ENCODE measurements at places on chromosomes 1 and 21.

DNA sequence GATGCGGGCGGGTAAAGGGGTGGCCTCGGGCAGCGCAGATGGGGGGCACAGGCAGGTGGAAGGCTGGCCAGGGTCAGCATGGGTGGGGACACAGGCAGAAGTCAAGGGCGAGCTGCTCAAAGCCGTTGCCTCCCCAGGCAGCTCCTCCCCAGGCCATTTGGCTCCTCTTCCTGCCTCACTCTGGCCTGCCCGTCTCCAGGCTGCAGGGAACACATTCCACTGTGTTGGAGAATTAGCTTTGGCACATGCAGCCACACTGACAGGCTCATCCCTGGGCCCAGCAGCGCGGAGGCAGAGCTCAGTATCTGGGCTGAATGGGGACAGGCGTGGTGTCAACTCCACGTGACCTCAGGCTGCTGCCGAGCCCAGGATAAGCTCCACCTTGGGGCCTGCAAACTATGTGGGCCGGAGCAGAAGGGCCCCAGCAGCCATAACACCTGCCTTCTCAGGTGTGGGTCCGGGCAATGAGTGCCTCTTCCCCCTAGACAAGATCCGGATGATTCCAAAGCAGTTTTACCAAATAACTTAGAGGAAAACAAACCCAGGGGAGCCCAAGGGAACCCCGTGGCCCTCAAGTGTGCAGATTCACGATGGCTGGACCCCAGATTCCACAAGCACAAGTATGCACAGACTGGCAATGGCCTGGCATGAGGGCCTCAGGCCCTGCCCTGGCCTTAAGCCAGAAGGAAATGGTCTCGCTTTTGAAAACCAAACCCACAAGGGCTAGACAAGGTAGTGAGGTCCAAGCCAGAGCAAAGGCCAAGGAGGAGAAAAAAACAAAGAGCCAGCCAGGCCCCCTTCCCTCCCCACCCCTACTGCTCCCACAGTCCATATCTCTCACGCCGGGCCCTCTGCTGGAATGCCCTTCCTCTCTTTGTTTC, 40.2 kb downstream of the HSPG2 start:
- no peak for DNase-seq

GRCh38 chr1:229893762-229894444, 173.1 kb upstream of the GALNT2 start:
- DNase-seq, result peak; percentile 94

DNA sequence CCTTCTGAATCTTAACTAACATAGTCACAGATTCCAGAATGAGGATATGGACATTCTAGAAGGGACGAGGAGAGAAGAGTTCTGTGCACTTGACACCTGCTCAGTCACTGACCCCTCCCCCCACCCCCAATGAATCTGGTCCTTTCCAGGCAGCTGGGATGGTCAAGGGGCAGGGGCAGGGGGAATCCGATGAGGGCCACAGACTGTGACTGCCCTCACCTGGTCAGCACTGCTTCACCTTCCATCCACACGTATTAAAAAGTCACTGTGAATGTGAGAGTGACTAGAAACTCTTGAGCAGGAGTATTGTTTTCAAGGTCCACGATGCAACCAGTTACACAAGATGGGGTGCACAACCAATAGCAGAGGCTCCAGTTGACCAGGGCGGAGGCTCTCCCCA, 9.5 kb upstream of the PRAMEF12 start:
- no peak for DNase-seq

DNA sequence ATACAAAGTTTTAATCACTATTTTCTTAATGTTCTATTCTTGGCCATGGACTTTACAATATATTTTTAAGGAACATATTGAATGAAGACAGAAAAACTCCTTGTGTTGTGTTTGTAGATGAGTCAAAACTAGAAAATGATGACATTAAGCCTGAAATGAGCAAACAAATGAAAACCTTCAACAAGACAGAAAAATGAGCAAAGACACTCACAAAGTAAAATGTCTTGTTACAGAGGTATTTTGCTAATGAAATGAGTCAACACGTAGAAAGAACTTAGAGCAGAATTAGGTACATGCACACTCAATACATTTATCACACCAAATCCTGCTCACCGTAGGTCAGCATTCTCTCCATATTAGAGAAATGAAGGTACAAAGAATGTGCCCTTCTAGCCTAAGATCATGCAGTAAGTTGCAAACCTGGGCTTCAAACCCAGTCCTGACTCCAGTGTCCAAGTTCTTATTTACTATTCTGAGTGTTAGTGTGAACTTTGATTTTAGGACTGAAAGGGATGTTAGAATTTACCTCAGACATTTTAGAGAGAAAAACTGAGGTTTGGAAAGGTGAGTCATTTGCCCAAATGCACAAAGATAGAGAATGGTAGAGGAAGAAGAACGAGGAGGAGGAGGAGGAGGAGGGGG, 133.9 kb upstream of the SGIP1 start:
- DNase-seq, result no peak

DNA sequence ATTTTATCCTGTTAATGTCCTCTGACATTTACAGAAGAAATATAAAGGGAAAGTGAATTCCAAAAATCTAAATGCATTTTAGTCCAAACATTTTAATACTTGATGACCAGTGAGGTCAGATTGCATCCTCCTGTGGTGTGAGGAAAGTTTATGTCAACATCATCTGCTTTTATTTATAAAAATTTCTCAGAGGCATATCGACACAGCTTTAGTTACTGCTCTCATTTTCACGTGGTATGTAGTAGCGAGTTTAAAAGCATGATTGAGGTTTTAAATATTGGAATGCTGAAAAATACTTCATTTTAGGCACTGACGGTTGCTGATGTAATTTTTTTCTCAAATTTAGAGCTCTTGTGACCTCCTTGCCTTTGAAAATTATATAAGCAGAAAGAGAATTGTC, 234.8 kb downstream of the HMCN1 start:
- DNase-seq, result no peak

GRCh38 chr21:46221664-46222435, 6.7 kb downstream of the LSS start:
- DNase-seq, result no peak

GRCh38 chr21:25870084-25870483, 135.3 kb downstream of the GABPA start:
- DNase-seq, result no peak

DNA sequence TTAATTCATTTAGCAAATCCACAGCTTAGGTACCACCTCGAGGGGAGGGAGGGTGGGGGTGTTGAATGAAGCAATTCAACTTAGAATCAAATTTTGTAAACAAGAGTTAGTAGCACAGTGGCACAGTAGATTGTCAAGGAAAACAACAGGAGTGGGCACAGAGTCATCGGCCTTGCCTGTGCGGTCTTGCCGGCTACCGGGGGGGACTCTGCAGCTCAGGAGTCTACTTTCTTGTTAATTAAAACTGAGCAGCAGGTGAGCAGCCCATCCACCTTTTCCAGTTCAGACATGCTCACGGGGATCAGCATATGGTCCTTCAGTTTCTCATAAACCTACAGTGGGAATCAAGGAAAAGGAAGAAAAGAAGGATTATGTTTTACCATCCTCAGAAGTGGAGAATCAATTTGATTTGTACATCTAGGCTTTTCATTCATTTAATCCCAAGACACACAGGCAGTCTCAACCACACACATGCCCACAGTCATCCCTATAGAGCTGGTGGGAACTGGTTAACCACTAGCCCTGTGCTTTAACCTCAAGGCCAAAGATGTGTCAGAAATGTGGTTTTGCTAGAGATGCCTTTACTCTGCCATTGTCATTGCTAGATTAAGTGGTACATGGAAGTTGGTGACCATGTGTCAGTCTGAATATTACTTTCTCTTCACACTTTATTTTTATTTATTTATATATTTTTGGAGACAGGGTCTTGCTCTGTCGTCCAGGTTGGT, 45.0 kb upstream of the BCL10 start:
- DNase-seq, result no peak

- DNase-seq, result no peak
Observed at GRCh38 chr1:159918352-159919200, 6.7 kb downstream of the TAGLN2 start.

DNA sequence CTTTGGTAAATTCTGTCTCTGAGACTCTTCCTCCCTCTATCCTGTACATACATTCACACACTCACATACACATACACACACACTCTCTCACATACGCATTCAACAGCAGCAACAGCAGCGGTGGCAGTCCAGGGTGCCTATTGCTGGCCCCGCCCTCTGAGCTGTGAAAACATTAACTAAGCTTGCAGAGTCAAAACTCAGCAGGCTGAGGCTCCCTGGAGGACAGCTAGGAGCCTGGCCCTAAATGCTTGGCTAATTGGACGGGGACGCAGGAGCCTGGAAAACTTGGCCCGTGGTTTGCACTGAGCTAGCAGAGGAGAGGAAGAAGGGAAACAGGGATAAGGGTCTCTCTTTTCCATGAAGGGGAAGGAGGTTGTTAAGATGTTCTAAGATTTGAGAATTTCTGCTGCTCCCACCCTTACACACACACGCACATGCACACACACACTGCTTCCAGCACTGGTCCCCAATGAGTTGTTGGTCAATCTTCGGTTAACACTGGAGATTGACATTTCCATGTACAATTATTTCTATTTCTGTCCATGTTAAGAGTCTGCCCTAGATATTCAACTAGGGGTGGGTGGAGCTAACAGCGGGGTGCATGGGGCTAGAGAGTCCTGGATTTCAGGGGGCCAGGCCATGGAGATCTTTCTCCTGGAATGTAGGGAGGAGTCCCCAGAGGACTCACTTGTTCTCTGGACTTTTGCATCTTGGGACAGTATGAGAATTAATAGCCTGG, 94.2 kb downstream of the PLXNA2 start:
- DNase-seq, result peak; percentile 24

DNA sequence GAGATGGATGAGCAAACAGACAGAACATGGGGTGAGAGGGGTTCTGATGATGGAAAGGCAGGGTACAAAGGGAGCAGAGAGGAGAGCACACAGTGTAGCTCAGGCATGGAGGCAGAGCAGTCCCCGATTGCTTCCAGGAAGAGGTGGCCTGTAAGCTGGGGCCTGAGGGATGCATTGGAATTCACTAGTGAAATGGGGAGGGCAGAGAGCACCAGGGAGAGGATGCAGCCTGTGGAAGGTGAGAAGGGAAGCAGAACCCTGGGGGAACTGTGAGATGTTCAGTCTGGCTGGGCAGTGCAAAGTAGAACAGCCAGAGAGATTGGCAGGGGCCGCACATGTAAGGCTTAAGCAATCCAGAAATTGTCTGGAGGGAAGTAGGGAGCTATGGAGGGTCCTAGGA, 12.2 kb downstream of the ZNF362 start:
- DNase-seq, result no peak

DNA sequence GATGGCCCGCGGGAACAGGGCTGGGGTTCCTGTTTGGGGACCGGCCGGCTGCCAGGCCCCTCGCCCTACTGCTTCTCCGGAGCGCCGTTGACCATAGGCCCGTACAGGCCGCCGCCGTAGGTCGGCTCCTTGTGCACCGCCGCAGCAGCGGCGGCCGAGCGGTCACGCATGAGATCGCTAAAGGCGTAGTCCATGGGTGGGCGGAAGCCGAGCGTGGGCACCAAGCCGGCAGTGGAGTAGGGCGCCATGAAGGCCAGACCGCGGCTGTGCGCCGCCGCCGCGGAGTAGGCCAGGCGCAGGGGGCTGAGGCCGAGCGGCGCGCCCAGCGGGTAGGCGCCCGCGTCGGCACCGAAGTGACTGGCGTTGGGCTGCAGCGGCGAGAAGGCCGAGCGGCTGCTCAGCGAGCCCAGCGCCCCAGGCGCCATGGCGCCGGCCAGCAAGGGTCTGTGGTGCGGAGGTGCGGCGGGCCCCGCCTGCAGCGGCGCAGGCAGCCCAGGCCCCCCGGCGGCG, 4.6 kb downstream of the DMRTA2 start:
- DNase-seq, result no peak

- DNase-seq, result peak; percentile 7
Observed at GRCh38 chr1:68495532-68495931, 1.4 kb downstream of the DEPDC1 start.

- DNase-seq, result no peak
Observed at GRCh38 chr1:170770254-170770653, 106.3 kb downstream of the PRRX1 start.

DNA sequence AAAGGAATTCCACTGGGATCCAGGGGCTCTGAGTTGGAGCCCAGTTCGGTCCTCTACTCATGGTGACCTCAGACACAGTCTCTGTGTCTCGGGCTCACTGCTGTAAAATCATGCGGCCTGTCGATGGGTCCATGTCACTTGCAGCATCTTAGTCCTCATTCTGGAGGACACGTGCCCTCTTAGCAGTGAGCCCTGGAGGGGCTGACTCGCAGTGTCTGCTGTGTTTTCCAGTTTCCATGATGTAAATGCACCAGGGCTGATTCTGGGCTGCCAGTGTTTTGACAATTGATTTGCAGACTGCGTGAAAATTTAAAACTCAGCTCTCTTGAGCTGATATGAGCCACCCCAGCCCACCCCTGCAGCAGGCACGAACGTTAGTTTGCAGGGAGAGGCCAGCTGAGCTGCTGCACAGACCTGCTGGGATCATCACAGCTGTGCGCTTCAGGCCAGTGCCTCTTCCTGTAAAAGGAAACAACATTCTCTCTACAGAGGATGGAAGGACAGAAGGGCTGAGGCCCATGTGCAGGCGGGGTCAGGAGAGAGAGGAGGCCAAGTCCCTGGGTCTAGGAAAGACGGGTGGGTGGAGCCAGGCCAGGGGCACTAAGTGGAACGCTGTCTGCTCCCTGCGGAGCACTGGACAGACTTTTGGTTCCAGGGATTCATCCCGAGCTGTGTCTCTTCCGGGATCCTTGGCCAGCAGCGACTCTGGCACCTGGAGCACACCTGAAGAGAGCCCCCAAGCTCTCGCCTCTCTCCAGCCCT, 42.6 kb downstream of the RSPH1 start:
- no peak for DNase-seq

- DNase-seq, result peak; percentile 33
Observed at GRCh38 chr1:145963265-145964019, 933 bp downstream of the ANKRD34A start.

GRCh38 chr1:202067188-202067974, 55.3 kb upstream of the GPR37L1 start:
- no peak for DNase-seq

DNA sequence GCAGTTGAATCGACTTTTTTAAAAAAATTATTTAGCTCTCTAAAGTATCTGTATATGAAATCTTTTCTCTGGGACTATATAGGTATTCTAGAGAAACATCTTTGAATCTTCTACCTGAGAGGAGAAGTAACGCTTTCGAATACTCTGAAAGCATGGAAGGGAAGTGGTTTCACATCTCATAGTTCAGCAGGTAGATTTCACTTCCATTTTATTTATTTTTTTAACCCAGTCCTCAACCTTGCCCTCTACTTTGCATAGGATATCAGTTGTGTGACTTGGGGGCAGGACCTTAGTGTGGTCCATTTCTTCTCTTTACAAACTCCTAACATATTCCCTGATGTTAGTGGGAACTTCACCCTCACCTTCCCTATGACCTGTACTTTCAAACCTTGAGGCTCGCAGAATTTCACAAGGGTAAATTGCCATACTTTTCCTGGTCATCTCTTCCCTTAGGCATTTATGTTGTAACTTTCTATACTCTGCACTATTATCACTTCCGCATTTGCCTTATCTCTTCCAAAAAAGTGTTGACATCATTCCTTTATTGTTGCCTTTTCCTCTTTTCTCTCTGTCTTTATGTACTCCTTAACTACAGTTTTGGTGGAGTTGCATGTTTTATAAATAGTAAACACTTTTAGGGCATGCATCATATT, 1208.5 kb upstream of the ADGRL4 start:
- no peak for DNase-seq

- DNase-seq, result no peak
Observed at GRCh38 chr1:197761654-197762053, 13.6 kb downstream of the DENND1B start.
